ENCODE measurements at places on chromosomes 1 and 21.
A peak's percentile ranks its signal among the peaks of the same experiment; 100 is the strongest.

DNA sequence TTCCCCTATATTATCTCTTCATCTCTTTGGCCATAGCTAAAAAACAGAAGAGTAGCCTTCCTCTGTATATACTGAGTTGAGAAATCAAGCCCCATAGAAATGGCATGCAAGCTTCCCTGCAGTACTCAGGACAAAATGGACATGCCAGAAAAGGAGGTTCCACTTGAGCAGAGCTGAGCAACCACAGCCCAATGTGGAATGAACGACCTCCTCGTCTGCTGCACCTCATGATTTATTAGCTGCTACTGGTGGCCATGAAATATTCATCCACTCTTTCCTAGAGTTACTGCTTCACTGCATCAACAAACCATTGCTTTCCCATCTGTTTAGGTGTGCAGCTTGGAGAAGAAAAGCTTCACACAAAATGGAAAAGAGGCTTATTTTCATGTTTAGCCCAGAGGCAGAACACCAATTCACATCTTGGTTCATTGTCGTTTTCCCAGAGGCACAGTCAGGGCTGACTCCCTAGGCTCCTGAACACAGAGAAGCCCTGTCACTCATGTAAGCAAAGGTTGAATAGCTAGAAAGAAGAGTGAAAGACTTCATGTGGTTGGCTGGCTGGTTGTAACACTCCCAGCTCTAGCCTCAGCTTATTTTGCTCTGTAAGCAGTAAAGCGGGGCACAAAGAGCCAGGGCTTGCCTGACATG is 148.0 kb downstream of the TSEN15 start:
- peak; percentile 28 for DNase-seq

DNA sequence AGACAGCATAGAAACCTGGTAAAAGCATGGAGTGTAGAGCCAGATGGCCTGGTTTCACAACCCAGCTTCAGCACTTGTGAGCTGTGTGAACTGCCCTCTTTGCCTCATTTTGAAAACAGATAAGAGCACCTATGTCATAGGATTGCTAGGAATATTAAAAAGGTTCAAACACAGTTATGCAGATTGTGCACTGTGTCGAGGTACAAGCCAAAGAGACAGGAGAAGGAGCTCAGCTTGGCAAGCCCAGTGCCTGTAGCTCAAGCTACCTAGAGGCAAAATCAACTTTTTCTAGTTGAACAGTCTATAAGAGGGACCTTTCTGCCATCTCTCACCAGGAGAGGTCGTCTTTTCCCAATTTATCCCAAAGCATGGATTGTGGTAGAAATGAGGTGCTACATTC is 5.0 kb downstream of the CHODL start:
- DNase-seq: no peak

GRCh38 chr1:66175098-66175497 is 358.9 kb upstream of the SGIP1 start:
- DNase-seq: no peak

DNA sequence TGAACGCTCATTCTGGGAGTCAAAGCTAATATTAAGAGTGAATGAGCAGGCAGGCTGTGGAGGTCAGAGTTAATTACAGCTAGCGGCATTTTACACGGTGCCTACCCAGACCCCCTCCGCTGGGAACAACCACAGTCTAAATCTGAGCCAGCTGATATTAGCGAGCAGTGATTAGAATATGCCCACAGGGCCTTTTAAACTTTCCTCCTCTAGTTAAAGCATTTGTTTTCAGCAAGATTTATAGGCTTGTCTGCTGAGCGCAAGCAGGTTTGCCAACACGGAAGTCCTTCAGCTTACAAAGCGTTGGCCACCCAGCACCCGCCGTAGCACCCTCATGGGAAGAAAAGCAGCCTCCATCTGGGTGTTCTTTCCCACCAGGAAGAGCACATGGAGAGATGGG is 72.1 kb downstream of the LMX1A start:
- DNase-seq: no peak

DNA sequence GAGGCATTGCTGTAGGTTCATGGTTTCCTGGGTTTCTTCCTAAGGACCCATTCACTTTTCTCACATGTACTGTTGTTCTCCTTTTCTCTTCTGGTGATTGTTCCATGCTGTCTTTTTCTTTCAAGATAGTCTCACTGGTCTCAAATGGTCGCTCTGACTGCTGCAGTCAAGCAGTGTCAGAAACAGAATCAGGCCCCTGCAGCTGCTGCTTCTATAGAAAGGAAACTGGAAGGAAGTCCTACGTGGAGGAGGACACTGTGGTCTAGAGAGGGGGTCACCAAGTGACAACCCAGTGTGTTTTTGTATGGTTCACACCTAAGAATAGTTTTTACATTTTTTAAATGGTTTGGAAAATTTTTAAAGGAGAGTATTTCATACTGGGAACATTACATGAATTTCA is 2.4 kb downstream of the NECAP2 start:
- DNase-seq: no peak

DNA sequence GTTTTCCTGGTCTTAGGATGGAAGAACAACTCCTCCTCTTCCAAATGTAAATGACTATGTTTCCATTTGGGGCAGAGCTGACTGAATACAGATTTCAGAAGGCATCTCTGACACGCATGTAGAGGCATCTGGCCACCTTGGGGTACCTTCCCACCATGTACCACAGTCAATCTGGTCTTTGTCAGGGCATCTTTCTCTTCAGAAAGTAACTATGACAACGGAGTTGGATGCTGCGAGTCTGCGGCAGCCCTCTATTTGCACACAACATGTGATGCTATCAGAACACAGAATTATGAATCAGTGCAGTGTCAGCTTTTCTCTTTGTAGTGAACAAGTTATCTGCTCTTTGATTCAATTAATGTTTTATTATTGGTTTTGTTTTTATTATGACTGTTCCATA is 94.7 kb downstream of the TSEN15 start:
- no peak for DNase-seq

GRCh38 chr1:46747683-46748288 is 28.9 kb upstream of the EFCAB14 start:
- DNase-seq: peak; percentile 23

- DNase-seq: no peak
These were observed 19.7 kb downstream of the TNNT2 start for GRCh38 chr1:201357636-201358348.

DNA sequence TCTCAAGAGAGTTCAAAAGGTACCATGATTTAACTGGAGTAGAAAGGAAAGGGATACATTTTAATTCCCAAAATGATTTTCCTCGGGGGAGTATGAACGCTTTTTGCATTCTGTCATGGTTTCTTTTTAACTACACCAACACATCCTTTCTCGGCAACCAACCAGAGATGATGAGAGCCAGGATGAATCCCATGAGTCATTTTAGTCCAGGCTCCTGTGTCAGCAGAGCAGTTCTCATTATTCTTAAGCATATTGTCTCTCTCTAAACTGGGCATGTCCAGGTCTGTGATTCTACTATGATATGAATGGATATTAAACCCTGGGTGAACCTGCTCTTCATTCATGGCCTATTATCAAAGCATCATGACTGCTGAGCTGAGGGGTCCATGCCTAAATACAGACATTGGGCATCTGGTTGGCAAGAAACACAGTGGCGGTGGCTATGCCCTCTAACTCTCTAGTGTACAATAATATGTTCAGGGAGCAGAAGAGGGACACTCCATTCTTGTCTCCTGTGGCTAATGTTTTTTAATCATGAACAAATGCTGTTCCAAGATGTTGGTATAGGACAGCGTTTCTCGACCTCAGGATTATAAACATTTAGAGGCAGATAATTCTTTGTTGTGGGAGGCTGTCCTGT is 124.3 kb upstream of the ESRRG start:
- DNase-seq: peak; percentile 10

DNA sequence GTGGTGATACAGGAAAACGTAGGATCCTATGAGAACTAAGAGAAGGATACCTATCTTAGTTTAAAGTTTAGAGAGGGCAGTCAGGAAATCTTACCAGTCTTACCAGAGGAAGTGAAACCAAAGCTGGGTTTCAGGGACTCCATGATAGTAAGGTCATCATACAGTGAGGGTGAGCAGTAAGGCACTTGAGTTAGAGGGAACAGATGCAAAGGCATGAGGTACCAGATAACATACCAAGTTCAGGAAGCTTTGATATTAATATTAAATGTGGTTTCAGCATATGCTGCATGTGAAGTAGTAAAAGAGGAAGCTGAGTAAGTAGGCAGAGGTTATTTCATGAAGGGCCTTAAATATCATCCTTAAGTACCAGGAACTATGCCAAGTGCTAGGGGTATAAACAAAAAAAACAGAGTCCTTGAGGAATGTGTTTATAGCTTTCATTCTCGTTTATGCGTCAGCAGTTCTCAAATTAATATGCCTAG is 16.9 kb downstream of the ATG4C start:
- no peak for DNase-seq

DNA sequence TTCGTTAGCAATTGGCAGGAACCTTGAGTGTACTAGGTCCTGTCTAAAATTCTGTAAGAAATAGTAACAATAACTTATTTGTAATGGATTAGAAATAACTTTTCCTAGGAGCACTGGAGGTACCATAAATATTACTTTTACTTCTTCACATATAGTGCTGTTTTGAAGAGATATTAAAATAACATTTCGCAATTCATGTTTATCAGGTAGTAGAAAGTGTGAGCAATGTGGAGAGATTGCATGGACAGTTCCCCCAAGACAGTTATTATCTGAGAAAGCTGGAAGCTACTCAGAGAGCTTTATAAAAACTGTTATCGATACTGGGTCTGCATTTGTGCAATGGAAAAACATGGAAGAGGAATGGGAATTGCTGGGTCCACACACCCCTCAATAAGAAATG is 128.5 kb upstream of the KIF26B start:
- DNase-seq: no peak

GRCh38 chr1:64895500-64895899 is 70.8 kb downstream of the JAK1 start:
- peak; percentile 11 for DNase-seq

DNA sequence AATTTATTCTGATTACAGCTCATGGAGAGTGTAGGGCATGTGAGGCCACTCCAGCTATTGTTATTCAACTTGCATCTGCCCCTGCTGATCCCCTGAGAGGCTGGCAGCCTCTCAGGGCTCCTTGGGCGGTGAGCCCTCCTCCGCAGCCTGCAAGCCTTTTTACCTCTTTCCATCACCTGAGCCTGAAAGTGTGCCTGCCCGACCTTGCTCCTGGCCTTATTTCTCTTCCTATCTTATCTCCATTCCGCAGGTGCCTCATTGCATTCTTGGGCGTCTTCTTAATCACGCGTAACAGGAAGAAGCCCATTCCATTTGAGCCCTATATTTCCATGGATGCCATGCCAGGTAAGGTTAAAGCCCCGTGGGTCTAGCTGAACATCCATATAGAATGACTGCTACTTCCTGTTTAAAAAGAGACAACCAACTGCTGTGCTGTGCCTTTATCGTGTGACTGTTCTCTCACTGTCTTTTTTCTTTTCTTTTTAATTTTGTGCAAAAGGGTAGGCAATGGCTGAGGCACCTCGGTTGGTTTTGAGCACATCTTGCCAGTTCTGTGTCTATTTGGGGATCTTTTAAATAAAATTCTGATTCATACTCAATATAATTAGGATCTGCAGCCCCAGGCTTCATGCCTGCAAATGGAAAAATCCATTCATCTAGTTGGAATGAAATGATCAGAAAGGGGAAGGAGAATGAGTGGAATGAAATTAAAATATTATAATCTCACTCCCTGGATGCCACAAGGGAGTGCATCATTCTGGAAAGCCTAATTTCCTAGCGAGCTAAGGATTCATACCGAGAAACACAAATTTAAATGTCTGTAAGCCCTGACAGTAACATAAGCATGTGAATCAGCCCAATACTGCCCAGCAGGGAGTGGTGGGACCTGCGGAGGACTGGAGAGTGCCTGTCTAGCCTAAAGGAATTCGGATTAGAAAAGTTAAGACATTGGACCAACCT is 38.6 kb upstream of the RCAN3 start:
- no peak for DNase-seq

- no peak for DNase-seq
These were observed 83.2 kb downstream of the SH3GLB1 start for GRCh38 chr1:86787621-86788020.

Data from RCC 7860 (cell line).